Ascending aorta (tissue), 2 donors: ENCODE measurements at places on chromosomes 3 and 15. TPM values are rescaled to one million over a fixed set of nuclear protein-coding genes. Genes with fewer than 3 reads are reported as not detected.

DNA sequence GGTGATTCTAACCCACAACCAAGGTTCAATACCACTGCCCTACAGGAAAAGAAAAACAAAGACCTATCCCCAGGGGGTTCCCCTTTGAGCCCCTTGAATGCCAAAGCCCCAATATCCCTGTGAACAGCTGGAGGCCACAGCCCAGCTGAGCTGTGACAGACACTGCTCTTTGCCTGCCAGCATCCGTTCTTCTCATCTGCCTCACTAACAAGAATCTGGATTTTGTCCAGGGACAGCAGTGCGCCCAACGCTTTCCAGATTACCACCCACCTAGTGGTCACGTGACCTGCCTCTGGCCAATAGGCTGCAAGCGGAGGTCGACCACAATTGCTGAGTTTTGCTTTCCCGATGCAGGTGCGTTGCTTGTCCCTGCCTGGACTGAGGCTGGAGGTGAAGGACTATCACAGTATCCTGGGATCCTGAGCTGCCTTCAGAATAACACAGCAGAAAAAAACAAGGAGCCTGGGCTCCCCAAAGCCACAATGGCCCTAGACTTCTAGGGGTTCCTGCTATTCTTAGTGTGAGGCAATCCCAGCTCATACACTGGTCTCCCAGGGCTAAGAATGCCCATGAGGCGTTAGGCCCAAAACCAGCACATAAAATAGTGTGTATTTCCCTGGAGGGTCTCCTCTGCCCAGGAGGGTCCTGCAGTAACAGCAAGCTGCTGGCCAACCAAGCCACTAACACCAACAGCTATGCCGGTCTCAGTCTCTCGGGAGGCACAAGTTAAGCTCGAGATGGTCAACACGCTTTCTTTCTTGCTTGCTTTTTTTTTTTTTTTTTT, 13.8 kb downstream of the BDH1 start:
- no peak for DNase-seq

LMAN1L gene
- not detected for total RNA-seq

GRCh38 chr3:158098309-158098639, 7.9 kb downstream of the SHOX2 start:
- DNase-seq = no peak

- no peak for DNase-seq
Observed at GRCh38 chr3:156865732-156866131, 39.6 kb downstream of the LEKR1 start.

GRCh38 chr3:63067999-63068645, 192.9 kb upstream of the CADPS start:
- DNase-seq = no peak

KBTBD13 gene
- total RNA-seq = 0.21 TPM

GRCh38 chr15:48472756-48473155, 141.5 kb downstream of the DUT start:
- no peak for DNase-seq

DNA sequence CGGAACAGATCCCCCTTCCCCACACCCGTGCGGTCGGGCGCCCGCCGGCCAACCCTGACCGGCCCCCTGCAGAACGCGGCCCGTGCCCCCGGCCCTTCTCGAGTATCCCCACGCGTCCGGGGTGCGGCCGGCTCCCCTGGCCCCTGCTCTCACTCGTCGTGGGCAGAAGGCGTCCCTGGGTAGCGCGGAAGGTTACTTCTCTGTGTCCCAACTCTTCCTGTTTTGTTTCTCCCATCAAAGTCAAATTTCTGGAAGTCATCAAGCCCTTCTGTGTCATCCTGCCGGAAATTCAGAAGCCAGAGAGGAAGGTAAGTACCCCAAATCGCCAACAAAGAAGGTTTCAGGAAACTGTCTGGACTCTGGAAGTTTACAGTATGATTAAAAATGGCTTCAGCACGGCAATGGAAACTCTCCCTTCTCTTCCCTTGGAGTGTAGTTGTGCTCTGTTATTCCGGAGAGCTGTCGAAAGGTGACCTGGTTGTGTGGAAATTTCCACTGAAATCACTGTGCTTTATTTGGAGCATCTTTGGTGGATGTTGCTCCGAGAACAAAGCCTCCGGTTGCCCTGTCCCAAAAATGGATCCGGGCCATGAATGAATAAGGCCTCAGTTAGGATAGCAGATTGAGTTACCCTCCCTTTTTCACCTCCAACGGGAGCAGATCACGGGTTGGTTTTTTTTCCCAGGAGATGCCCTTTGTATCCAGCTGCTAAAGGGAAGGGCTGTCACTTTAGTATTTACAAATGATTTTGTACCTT, 536 bp downstream of the SEC61A1 start:
- DNase-seq = no peak
